ENCODE measurements at places on chromosomes 1 and 21.

DNA sequence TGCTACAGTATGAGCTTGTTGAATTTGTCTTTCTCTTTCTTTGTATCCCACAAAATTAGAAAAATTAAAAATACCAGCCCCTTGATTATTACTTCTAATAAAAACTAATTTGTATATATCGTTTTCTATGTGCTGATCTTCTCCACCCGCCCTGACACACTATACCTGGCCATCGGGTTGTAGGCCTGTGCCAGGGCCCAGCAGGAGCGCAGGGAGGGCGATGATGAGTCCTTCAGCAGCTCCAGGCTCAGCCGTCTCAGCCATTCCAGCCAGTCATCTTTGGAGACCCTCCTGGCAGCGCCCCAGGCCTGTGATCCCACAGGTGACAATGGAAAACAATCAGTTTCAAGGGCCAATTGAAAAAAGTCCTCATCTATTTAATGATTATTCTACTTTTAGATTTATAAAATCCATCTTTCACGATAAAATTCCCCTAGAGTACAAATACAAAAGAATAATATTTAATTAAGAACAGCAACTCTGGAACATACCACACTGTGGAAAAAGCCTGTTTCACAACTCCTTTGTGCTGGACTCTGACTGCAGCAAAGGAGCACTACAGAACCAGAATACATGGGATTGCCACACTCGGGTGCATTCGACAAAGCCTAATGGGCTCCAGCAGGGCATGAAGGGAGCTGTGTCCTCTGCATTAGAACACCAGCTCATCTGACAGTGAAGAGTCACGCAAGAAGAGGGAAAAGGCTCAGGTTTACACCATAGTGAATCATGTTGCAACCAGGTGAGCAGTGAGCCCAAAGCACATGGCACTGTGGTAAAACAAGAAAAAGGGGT is 15.4 kb downstream of the ANGPTL7 start:
- DNase-seq: no peak

GRCh38 chr1:111599781-111600693 is 19.6 kb upstream of the RAP1A start:
- DNase-seq: no peak

DNA sequence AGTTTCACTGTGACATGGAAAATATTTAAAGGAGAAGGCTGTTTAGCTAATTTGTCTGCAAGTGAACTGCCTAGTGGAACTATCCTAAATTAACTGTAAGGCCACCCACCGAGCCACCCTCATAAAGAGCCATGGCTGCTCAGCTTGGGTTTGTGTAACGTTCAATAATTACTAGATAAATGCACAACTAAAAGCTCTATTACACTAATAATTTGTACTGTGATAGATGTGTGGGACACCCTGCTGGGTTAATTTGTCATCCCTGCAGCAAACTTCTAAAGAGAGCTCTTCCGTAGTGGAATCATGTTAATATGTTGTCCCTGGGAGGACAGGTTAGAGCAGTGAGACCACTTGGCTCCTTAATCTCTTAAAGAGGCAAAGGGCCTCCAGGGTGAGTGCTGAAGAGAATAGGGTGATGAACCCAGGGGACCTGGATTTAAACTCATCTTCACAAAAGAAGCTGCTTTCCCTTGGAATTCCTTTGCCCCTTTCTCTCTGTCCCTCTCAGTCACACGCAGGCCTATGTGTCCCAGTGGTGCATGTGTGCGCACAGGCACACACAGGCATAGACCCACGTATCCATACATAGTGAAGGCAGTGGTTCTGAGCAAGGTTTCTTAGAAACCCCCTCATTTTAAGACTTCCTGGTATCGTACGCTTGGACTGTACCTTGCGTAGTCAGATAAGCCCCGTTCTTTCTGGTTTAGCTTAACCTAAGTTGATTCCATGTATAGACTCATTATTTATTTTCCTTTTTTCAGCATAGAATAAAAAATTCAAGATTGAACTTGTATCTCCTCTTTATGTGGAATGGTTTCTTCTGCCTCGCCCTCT is 310.3 kb downstream of the NFIA start:
- no peak for DNase-seq

DNA sequence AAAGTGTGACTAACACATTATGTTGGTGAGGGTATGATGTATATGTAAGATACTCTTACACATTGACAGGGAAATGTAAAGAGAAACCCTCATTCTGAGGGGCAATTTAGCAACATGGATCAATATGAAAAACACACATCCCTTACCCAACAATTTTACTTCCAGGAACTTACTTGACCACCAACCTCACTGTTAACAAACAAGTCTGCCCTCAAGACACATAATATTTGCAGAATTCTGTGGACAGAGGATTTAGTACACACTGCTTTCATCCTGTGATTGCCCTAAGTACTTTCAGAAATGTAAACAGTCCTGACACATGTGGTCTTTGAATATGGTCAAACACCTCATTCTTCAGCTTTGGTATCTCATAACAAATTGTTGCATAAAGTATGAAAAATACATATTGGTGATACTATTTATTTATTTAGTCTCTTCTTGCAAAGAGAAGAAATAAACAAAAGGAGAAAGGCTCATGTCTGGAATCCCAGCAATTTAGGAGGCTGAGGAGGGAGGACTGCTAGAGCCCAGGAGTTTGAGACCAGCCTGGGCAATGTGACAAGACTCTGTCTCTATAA is 6.9 kb downstream of the USP48 start:
- DNase-seq: no peak

GRCh38 chr1:201096041-201096461 is 16.2 kb downstream of the CACNA1S start:
- no peak for DNase-seq

All from BE2C (cell line).